ENCODE measurements at places on chromosomes 3 and 15. TPM values are rescaled to one million over a fixed set of nuclear protein-coding genes. Genes with fewer than 3 reads are reported as not detected.

Gene HYAL1
- total RNA-seq = 1.2 TPM

Gene DPH6
- total RNA-seq = 18.9 TPM

Gene FYCO1
- 23.6 TPM for total RNA-seq

Gene TM4SF18
- total RNA-seq = 5.9 TPM

Gene WNT5A
- 8.1 TPM for total RNA-seq

Gene PPARG
- 58.3 TPM for total RNA-seq

Gene COLQ
- total RNA-seq = not detected

Gene PPCDC
- total RNA-seq = 38.3 TPM
